ENCODE measurements at places on chromosomes 11 and 22. TPM values are rescaled to one million over a fixed set of nuclear protein-coding genes. Genes with fewer than 3 reads are reported as not detected.

DNA sequence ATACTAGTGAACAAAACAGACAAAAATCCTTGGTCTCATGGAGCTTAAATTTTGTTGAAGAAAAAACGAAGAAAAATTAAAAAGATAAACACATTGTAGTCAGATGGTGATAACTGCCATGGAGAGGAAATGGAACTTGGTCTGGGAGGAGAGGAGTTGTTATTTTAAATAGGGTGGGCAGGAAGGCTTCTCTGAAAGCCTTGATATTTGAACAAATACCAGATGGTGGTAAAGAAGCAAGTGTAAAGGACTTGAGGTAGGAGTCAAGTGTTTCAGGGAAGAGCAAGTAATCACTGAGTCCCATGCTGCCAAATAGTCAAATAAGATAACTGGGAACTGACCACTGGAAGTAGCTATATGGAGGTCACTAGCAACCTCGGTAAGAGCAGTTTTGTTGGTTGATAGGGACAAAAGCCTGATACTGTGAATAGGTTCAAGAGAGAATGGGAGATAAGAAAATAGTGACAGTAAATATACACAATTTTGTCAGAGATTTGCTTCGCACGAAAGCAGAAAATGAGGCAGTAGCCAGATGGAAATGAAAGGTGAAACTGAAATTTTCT lies 55.1 kb downstream of the SESN3 start:
- DNase-seq: no peak

- DNase-seq: peak; percentile 49
Observed at GRCh38 chr11:80155412-80156017, 714.7 kb upstream of the TENM4 start.

DNA sequence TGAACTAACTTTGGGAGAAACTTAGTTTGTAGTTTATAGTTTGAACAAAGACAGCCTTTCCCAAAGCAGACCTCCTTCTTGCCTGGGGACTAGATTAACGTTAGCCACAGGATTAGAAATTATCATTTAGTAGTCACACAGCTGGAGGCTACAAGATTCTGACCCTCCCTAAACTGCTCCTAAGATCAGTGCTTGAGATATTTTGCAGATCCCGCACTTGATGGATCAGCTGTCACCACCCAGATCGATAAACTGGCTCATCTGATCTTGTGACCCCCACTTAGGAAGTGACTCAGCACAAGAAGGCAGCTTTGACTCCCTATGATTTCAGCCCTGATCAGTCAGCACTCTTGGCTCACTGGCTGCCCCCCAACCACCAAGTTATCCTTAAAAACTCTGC lies 1.6 kb downstream of the SLC22A24 start:
- no peak for DNase-seq

GRCh38 chr11:88523386-88524071 lies 186.0 kb upstream of the CTSC start:
- DNase-seq: peak; percentile 20

GRCh38 chr11:46216019-46216764 lies 61.3 kb upstream of the CREB3L1 start:
- DNase-seq: peak; percentile 4

- DNase-seq: no peak
Observed at GRCh38 chr11:95291946-95292345, 60.9 kb upstream of the SESN3 start.

DNA sequence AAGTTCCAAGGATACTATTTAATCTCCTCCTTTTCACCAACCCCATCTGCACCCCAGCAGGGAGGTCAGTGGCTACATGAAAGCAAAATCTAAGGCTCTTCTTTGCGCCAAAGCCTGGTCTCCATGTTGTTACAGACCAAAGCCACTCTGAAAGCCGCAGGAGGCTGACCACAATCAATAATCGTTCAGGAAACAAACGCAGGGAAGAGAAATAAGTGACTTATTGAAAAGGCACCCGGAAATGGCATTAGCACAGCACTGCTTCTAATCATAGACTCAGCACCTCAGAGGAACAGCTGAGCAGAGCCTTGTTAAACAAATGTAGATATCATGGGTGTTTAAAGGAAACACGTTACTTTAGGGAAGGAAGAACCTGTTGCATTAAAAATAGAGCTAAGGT lies 183.9 kb downstream of the KIRREL3 start:
- peak; percentile 67 for DNase-seq

- DNase-seq: no peak
Observed at GRCh38 chr22:48941903-48942575, 885.6 kb downstream of the BRD1 start.

- DNase-seq: peak; percentile 98
Observed at GRCh38 chr11:34653851-34654482, 33.1 kb downstream of the EHF start.

DNA sequence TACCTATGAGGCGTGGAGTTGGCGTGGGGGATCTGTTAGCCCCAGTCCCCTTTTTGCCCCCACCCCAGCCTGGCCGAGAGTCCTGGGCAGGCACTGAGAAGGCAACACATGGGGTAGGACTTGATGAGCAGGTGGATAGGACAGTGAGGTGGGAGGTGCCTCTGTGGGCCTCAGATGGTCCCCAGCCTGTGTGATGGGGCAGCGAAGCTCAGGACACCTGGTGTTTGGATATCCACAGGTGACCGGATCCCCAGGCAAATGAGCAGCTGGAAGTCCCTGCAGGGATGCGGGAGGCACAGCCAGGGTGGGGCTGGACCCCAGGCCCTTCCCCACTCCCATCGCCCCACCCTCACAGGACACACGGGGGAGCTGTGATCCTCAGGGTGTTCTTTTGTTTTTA lies 9.7 kb downstream of the FBLN1 start:
- no peak for DNase-seq

DNA sequence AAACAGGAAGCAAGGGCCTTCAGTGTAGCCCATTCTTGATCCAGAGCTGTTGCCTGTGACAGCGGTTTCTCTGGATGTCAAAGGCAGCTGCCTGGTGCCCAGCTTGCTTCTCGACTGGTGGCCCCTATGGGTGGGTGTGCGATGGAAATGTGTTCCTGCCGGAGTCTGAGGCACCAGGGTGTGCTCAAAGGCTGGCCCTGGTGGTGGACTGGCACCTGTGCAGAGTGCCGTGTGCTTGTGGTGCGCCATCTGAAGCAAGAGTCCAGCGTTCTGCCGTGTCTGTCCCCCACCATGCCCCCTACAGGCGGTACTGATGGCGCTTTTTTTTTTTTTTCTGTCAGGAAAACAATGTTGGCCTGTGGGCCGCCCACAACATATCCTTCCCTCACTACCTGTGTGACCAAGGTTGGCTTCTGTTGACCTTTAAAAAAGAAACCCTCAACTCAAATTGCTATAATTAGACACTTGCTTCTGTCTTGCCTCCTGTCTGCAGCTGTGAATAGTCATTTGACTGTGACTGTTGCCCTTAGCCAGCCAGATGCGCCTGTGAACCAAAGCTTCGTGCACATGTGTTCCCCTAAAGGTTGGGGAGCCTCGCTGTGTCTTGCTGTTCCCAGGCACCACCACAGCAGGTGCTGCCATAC lies 4.7 kb upstream of the RANBP1 start:
- DNase-seq: peak; percentile 20

GRCh38 chr11:58916637-58917036 lies 22.7 kb upstream of the GLYATL1 start:
- no peak for DNase-seq

GRCh38 chr22:24876700-24877099 lies 69.8 kb downstream of the LHFPL7 start:
- no peak for DNase-seq

- peak; percentile 83 for DNase-seq
Observed at GRCh38 chr11:123429913-123430720, at the start of gene GRAMD1B. TSS of gene GRAMD1B (plus strand) at chr11:123430269. CDS start at chr11:123430793, 524 bp downstream.

The CCDC89 gene
- polyA plus RNA-seq: 2.9 TPM

The MS4A12 gene
- not detected for polyA plus RNA-seq

The OLFML1 gene
- polyA plus RNA-seq: 24.4 TPM

The CTSW gene
- not detected for polyA plus RNA-seq

The APOBEC3C gene
- polyA plus RNA-seq: 44.5 TPM

The F2 gene
- not detected for polyA plus RNA-seq

The CRYBA4 gene
- polyA plus RNA-seq: not detected

The CCDC88B gene
- polyA plus RNA-seq: 0.88 TPM

The TSPAN32 gene
- polyA plus RNA-seq: 0.05 TPM

Data from fibroblast of lung (primary cell).